ENCODE measurements at places on chromosomes 16 and 17.

GRCh38 chr17:17358866-17359265 is 55.7 kb downstream of the NT5M start:
- DNase-seq = no peak

- no peak for DNase-seq
These were observed 114.5 kb downstream of the CPPED1 start for GRCh38 chr16:12688951-12689850.

DNA sequence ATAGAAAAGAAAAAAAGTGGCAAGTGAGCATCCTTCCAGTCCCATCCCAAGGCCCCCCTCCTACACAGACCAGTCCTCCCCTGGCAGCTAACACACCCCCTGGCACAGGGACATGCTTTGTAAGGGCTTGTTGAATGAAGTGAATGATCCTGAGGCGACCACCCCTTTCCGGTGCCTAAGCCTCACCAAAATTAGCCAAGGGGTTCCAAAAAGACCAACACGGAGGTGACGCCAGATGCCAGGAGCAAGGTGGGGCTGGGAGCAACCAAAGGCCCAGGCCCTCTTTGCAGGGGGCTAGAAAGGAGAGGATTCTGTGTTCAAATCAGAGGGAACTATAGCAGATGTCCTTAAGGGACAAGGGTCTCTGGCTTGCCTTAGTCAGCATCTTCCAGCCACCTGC is 5.5 kb downstream of the KRT35 start:
- no peak for DNase-seq

GRCh38 chr17:4719684-4720221 is 9.3 kb downstream of the ARRB2 start:
- DNase-seq = no peak

DNA sequence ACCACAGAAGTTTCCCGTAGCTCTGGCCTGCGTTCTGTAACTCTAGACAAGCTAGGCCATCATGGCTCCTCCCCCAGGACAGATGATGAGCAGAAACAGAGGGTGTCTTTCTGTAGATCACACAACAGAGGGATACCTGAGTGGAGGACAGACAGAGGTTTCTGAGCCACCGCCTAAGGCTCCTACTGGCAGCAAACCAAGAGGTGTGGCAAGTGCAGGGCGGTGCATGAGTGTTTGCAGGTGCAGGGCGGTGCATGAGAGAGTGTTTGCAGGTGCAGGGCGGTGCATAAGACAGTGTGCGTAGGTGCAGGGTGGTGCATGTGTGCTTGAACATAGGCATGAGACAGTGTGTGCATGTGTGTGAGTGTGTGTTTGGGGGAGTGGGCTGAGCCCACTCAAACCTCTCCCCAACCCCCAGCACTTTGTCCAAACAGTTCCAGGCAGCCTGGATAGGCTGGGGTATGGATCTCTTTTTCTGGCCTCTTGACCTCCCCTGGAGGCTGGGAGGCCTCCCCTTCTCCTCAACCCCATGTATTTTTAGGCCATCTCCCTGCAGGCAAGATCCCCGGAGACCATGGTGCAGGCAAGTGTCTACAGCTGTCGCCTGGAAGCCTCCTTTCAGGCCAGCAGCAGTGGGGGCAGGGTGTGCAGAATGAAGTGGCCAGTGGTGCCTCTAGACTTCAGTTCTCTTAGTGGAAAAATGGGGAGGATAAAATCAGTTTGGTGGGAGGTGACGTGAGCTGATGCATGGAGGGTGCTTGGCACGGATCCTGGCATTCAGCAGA is 53.4 kb upstream of the CBX4 start:
- DNase-seq = no peak

- DNase-seq = no peak
These were observed 7.3 kb downstream of the MYOCD start for GRCh38 chr17:12672947-12673346.

GRCh38 chr16:52114379-52114778 is 432.6 kb downstream of the TOX3 start:
- DNase-seq = no peak

GRCh38 chr17:30905742-30906100 is 317 bp downstream of the TEFM start:
- DNase-seq = peak; percentile 4

DNA sequence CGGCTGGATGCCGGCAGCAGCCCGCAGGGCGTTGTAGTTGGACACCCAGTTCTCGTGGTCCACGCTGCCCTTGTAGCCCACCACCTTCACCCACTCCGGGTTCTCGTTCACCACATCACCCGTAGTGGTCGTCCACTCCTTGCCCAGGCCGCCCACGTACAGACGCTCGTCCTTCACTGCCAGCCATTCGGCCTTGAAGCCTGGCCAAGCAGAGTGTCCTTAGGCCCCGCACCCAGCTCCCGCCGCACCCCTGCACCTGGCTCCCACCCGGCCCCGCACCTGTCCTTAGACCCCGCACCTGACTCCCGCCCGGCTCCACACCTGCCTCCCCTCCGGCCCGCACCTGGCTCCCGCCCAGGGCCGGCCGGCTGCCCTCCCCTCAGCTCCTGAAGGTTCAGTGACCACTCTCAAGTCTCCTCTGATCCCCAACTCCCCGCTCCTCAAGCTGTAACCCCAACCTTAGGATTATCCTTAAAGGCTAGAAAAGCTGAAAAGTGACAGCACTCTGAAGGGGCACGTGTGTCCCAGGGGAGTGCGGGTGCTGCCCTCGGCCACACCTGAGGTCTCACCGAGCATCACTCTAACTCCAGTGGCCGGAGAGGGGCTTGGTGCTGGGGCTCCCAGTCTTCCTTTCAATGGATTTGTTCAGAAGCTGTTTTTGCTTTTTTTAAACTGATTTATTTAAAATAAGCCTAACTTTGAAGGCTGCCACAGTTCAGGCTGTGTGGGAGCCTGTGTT is 14.4 kb downstream of the CANT1 start:
- no peak for DNase-seq

- no peak for DNase-seq
These were observed 1.5 kb downstream of the CLDN7 start for GRCh38 chr17:7260651-7261378.

DNA sequence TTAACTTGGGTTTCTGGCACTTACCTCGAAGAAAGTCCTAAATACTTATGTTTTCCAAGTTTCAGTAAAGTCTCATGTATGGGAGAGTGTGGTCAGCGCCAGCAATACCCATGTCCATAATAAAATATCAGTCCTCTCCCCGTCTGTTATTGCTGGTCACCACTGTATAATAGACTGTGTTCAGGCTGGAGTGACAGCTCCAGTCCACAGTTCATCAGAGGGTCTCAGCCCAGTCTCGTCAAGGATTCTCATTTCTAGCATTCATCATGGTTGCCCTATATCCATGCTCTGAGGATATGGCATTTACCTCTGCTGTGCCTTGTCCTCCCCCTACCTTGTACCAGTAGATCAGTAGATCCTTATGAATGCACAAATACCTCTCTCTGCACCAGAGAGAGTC is 384.5 kb downstream of the NPIPA7 start:
- DNase-seq = no peak

- DNase-seq = no peak
These were observed 23.9 kb downstream of the SLC39A11 start for GRCh38 chr17:73068322-73069153.

DNA sequence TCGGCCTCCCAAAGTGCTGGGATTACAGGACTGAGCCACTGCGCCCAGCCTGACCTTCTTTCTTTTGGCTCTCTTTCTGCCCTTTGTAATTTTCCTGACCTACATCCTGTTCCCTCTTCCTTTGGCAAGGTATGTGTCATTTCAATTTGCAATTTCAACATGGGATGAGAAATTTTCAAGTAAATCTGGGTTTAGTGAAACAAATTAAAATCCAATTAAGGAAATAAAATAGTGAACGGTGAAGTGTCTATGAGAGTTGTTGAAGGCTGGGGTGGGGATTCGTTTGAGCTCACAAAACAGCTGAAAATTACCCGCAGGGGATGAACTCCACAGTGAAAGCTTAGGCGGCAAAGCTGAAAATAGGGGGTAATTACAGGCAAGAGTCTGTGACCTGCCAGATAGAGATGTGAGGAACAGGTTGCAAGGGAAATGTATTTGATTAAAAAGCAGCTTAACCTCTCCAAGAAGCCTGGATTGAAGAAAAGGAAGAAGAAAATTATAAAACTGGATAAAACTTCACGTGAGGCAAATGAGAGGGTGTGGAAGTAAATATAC is 277.7 kb downstream of the UTP18 start:
- DNase-seq = no peak

- DNase-seq = no peak
These were observed 24.1 kb upstream of the KRT24 start for GRCh38 chr17:40727447-40728231.

- DNase-seq = no peak
These were observed 5.2 kb upstream of the NUBP1 start for GRCh38 chr16:10738231-10739077.

DNA sequence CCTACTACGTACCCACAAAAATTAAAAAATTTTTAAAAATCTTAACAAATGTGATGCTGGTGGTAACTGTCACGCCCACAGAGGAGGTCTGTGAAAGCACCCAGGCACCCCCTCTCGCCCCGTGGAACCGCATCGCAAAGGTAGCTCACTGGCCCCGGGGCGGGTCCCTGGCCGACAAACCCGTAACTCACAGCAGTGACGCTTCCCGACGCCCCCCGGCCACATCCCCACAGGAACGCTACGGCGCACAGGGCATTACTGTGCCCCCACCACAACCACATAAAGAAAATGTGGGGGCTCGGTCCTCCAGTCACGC is 366 bp downstream of the ANKS3 start:
- DNase-seq = no peak

DNA sequence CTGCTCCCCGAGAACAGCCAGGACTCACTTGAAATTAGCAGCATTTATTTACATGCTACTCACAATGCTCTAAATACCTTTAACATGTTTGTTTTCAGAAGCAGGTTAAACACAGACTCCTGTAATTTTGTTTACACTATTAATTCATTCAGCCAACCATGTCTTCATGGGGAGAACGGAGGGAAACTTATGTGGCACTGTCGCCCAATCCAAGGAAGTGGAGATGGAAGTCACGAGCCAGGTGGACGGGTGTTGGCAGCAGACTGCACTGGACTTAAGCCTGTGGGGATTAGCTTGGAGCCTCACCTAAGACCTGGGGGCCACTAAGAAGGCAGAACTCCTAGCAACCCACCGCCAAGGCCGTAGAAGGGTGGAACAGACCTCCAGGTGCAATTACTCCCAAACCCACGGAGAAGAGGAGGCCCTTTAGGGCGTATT is 8.8 kb upstream of the GFAP start:
- DNase-seq = no peak

- no peak for DNase-seq
These were observed 361.0 kb downstream of the WWOX start for GRCh38 chr16:78460428-78460827.

- DNase-seq = no peak
These were observed 130.5 kb downstream of the OR1D5 start for GRCh38 chr17:2932946-2933345.

DNA sequence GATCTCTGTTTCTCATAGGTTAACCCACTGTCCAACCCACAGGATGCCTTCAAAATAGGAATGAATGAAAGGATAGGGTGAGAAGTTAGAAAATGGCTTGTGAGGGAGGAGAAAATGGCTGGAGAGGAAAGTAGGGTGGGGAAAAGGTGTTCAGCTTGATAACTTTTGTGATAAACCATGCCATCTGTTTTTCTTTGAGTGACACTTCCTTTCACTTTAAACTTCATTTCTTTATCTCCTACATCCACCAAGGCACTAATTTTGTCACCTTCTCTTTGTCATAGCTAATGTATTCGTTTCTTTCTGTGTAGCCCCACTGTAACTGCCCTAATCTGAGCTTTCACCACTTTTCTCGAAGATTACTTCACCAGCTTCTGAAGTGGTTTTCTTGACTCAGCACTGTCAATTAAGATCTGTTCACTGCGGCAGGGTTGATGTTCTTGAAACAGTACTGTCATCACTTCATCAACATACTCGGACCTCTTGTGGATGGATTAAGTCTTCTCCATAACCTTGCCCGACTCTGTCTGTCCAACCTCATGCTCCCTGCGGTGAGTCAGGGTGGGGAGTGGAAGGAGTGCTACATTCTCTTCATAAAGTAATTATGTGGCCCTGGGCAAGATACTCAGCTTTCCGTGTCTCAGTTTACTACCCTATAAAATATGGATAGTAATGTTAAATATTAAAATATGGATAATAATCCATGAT is 5.5 kb upstream of the KRT10 start:
- DNase-seq = no peak

GRCh38 chr17:19265755-19266154 is 28.6 kb downstream of the EPN2 start:
- DNase-seq = no peak

- no peak for DNase-seq
These were observed 15.7 kb downstream of the CDRT4 start for GRCh38 chr17:15451680-15452079.

- no peak for DNase-seq
These were observed 106.3 kb upstream of the HAS3 start for GRCh38 chr16:68999114-68999513.

DNA sequence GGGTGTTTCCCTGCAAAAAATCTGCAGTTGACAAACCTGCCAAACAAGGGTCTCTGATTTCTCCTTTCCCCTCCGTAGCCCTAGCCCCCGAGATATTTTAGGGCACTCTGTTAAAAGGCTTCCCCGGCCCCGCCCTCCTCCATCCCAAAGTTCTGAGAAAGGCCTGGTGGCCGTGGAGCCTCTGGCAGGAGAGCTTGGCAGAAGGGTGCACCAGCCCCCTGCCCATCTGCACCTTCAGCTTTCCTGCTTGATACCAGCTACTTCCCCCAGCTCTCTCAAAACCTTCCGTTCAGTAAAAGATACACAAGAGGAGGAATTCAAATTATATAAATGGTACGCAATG is 711 bp upstream of the CANT1 start:
- no peak for DNase-seq

- no peak for DNase-seq
These were observed 712 bp downstream of the TMEM256 start for GRCh38 chr17:7403043-7403726.

Measured in activated CD4-positive, alpha-beta T cell treated with anti-CD3 and anti-CD28 coated beads, Interleukin-2, amount 50 U/mL, for 24 hours (primary cell).